ENCODE measurements at places on chromosomes 6 and 20. TPM values are rescaled to one million over a fixed set of nuclear protein-coding genes. Genes with fewer than 3 reads are reported as not detected.
A peak's percentile ranks its signal among the peaks of the same experiment; 100 is the strongest.

GRCh38 chr20:41133709-41134361 is 3.5 kb upstream of the PLCG1 start:
- peak; percentile 51 for ATAC-seq

DNA sequence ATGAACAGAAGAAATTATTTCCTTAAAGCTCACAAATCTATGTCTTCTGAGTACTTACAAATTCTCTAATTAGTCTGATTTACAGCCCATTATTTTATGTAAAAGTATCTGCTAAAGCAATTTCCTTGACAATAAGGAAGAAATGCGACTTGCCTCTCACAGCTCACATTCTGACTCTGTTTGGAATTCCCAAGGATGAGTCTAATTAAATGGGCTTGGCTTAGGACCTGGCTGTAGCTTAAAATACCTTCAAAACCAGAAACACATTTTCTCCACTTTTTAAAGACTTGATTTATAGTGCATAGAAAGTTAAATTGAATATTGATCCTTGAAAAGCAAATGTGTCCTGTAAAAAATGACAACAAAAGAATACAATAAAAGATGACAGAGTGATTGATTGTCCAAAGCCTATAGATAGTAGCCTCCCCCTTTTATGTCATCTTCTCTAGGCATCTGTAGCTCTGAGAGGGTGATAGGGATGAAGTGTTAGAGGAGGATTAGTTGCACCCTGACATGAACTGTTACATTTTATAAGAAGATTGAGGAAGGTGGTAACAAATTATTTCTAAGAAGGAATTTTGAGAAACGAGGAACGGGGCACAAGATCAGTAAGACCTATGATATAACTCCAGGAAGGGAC is 118.9 kb downstream of the MACROD2 start:
- ATAC-seq = no peak

DNA sequence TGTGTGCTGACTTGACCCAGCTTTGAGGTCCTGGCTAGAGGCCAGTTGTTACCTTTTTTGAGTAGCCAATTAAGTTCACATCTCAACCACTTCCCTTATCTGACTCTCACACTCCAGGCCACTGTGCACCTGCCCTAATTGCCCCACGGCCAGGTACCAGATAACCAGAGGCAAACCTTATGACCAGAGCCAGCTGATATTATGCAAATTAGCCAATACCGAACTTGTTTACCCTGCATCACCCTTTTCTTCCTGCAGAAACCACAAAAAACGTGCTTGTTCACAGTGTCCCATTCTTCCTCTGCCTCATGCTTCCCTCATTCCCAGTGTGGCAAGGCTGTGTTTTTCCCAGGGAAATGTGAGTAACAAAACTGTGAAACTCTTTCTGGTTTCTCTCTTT is 89.3 kb downstream of the HTR1B start:
- no peak for ATAC-seq

- ATAC-seq = no peak
These were observed at the start of gene COL9A1 for GRCh38 chr6:70303034-70303525. Gene COL9A1, minus strand, starts transcription at chr6:70303084. Its CDS starts 160 bp downstream, at chr6:70302924.

GRCh38 chr6:153537422-153537821 is 406.3 kb upstream of the RGS17 start:
- no peak for ATAC-seq

DNA sequence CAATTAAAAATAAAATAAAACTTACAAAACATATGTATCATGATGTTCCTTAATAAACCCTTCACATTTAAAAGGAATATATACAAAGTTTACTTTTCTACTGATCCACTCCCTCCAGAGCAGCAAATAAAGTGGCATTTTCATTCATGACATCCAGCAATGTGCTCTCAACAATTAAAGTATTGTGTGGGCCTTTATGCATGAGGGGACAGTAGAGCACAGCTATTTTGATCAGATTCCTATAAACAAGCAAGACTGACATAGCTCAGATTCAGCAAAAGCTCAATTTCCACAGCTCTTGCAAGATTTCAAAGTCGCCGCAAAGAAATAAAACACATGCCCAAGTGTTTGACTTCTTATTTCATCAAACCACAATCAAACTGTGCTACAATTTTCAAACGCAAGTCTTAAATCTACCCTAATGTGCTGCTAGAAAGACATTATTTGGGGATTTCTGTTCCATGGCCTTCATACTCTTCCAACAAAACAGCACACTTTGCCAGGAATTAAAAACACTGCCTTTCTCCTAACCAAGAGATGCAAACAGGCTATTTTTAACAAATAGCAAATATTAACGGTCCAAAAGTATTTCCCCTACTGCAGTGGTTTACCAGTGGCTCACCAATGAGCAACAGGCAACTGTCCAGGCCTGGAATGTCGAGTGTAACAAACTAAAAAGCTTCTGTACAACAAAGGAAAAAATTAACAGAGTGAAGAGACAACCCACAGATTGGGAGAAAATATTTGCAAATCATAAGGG is 52.3 kb downstream of the MBOAT1 start:
- ATAC-seq = no peak

- ATAC-seq = peak; percentile 58
These were observed 193.6 kb downstream of the EDN1 start for GRCh38 chr6:12483712-12484111.

DNA sequence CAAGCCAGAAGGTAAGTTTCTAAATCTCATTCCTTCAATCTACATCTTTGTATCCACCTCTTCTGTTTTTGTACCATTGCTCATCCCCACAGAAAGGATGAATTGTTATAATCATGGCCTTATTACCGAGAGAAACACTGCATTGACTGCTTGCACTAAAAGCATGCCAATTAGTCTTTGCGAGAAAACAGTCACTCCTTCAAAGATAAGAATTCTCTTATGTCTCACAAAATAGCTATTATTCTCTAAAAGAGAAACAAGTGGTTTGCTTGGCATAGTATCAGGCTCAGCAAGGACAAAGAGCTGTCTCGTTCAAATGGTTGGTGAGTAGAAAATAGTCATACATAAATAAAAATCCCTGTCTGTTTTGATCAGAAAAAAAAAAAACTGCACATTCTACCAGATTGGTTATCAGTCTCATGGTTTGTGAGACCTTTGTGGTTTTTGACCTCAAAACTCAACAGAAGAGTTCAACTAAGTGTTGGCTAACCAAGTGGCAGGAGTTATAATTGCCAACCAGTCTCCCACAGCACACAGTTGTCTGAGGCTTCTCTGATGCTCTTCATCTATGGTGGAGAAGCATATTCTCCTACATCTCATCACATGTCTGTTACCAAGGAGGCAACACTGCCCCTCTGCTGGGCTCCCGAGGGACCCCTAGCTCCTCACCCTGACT is 35.1 kb upstream of the ARMH2 start:
- peak; percentile 47 for ATAC-seq

DNA sequence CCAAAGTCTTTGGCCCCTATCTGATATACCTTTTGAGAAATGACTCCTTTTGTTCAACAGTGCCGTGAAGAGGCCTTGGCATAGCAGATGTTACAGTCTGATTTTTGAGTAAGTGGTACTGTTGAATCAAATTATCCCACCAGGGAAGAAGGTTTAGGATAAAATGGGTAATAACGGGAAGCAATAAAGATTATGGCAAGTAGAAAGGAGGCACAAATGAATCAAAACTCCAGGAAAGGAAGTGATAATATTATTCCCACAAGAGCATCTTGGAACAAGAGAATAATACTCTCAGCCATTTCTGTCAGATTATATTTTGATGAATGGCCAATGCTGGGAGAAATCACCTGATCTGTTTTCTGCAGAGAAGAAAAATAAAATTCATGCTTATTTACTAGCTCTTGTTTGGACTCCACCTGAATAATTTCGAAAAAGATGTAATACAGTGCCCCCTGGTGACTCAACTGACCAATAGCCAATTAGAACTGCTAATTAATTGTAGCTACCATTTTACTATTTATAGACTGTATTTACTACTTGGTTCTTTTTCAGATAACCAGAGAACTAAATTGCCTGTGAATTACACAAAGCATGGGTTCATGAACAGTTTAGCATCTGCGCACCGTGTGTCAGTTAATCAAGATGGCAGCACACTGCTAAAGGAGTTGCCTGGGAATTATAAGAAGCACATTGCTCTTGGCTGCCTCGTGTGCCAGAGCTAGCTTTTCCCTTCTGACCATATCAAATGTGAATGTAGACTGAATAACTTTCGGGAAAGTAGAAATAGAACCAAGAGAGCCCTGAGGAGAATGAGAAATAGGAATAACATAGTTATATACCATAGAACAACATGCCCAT is 78.5 kb upstream of the TRDN start:
- ATAC-seq = no peak

DNA sequence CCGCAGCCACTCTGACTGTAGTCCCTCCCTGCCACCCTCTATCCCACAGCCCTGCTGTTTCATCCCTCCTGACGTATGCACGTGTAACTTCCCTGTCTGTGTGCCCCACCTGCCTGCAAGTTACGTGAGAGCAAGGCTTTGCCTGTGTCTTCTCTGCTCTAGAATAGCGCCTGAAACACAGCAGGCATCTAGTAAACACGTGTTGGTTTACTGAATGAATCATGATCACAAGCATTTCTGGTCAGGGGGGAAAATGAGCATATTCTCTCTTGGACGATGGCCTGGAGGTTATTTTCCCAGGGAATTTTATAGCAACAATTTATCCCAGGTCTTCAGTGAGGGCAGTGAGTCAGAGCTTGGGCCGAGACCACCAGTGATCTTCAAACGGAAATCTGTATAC is 38.3 kb downstream of the PSMG4 start:
- ATAC-seq = no peak

GRCh38 chr20:42067596-42067995 is 449.4 kb upstream of the CHD6 start:
- ATAC-seq = no peak

- no peak for ATAC-seq
These were observed 121.9 kb downstream of the INSM1 start for GRCh38 chr20:20489648-20490341.

- peak; percentile 38 for ATAC-seq
These were observed 167.4 kb upstream of the THBS2 start for GRCh38 chr6:169420912-169421543.

DNA sequence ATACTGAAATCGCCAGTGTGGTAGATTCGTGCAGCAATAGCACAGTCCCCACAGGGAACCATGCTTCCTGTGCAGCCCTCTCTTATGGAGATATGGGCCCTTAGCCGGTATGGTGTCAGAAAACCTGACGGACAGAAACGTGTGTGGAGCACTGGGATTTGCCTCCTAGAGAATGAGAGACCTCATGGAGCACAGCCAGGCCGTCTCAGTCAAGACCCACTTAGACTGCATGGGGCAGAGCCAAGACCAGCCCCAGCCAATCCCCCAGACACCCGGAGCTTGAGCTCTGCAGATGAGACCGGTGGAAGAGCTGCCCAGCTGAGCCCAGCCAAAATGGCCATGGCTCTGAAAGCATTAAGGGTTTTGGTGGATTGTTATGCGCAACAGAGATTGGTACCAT is 163.7 kb downstream of the DLL1 start:
- ATAC-seq = no peak

DNA sequence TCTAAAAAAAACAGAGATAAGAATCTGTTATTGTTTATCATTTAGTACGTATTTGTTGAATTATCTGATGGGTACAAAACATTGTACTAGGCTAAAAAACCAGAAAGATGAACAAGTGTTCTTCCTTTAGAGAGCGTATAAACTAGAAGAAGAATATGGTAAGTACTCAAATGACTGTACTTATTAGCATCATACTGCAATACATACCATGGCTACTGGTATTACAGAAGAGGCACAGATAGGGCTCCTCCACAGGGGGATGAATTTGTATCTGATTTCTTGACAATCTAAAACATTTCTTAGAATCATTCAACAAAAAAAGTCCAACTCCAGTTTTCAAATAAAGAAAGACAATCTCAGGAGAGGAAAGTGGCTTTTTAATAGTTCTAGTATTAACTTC is 118.0 kb upstream of the THEMIS start:
- ATAC-seq = no peak

DNA sequence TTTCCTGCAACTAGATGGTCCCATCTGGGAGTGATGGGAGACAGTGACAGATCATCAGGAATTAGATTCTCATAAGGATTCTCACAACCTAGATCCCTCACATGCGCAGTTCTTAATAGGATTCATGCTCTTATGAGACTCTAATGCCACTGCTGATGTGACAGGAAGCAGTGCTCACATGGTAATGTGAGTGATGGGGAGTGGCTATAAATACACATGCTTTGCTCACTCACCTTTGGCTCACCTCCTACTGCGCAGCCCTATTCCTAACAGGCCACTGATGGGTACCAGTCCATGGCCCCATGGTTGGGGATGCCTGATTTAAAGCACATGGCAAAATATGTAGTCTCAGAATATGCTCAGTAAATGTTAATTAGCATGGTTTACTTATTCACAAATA is 80.6 kb upstream of the MBOAT1 start:
- no peak for ATAC-seq

GRCh38 chr20:50138120-50138478 is 15.4 kb downstream of the PEDS1 start:
- ATAC-seq = no peak

- ATAC-seq = peak; percentile 40
These were observed 50.2 kb upstream of the SENP6 start for GRCh38 chr6:75551367-75551952.

DNA sequence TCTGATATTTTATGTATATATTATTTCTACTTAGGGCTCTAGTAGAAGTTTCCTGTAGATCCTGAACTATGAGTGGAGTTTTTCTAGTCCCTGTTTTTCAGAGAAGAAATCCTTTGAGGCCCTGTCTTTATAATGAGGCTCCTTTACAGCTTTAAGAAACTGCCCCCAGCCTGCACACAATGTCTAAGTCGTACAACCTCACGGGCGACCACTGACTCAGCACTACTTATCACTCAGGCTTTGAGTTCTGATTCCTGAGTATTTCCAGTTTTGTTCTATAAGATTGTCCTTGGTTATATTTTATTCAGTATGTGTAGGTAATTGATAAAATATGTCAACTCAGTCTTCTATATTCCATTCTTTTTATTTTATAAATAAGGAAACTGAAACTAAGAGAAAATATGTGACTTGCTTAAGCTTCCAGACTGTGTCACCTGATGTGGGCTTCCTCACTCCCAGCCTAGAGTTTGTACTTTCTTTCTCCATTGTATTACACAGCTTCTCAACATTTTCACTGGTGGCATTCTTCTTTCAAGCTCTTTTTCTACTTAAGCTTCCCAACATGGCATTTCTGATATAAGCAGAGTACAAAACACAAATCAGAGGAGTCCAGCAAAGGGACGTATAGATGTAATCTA is 167.0 kb downstream of the TBX18 start:
- ATAC-seq = no peak

COL19A1 gene
- 0.48 TPM for total RNA-seq

PRSS16 gene
- 2.6 TPM for total RNA-seq

KCNK16 gene
- total RNA-seq = not detected

FAM83B gene
- total RNA-seq = not detected

SYNDIG1 gene
- not detected for total RNA-seq

SLC16A10 gene
- total RNA-seq = 3.8 TPM

NKAIN4 gene
- not detected for total RNA-seq

LZTS3 gene
- total RNA-seq = 0.82 TPM

EMILIN3 gene
- total RNA-seq = not detected

SPAG4 gene
- total RNA-seq = 7.2 TPM

AVP gene
- total RNA-seq = not detected

CGA gene
- 0.26 TPM for total RNA-seq

RAET1L gene
- total RNA-seq = not detected
